ENCODE measurements at places on chromosomes 7 and 10.

- no peak for DNase-seq
These were observed 384.4 kb downstream of the TCERG1L start for GRCh38 chr10:130927157-130927556.

GRCh38 chr7:143384148-143384547, 3.0 kb downstream of the ZYX start:
- no peak for DNase-seq

DNA sequence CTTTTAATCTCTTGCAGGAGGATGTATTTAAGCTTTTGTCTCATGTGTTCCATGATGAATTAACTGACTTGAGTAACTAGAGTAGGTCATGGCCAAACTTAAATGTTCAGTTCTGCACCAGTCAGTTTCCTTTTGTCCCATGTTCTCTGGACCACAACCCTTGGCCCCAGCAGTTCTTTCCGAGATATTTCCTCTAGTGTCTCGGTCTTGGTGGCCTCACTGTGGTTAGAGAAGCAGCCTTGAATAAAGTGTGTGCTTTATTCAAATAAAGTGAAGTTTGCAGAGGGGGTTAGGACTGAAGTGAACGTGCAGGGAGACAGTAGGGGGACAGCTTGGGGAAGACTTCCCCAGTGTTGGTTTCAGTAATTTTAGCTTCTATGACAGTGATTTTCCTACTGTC, 9.3 kb downstream of the ZNF212 start:
- DNase-seq, result no peak

DNA sequence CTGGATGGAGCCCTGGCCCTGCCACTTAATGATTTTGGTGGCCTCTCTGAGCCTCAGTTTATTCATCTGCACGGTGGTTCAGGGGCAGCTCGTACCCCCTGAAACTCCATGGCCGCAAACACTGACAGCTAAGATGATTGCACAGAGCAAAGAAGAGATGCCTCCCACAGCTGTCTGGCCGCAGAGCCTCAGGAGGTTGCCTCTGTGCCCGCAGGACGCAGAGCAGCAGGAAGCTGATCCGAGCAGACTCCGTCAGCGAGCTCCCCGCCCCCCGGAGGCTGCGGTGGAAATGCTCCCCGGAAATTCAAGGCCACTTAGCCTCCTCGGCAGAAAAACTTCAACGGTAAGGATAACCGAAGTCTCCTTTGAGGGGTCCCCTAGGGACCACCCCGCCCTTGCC, 30.2 kb upstream of the C10orf53 start:
- DNase-seq, result no peak

GRCh38 chr7:32496052-32496813, 944 bp downstream of the AVL9 start:
- DNase-seq, result no peak

- peak; percentile 55 for DNase-seq
These were observed 1.4 kb upstream of the TMEM139 start for GRCh38 chr7:143283381-143283780.

- DNase-seq, result no peak
These were observed 253.2 kb upstream of the C7orf33 start for GRCh38 chr7:148337246-148337965.

- DNase-seq, result no peak
These were observed 135.8 kb upstream of the CXCL12 start for GRCh38 chr10:44520651-44521050.

- no peak for DNase-seq
These were observed 229.5 kb downstream of the PTEN start for GRCh38 chr10:88092973-88093372.

GRCh38 chr10:132515811-132516726, 21.5 kb upstream of the INPP5A start:
- no peak for DNase-seq

DNA sequence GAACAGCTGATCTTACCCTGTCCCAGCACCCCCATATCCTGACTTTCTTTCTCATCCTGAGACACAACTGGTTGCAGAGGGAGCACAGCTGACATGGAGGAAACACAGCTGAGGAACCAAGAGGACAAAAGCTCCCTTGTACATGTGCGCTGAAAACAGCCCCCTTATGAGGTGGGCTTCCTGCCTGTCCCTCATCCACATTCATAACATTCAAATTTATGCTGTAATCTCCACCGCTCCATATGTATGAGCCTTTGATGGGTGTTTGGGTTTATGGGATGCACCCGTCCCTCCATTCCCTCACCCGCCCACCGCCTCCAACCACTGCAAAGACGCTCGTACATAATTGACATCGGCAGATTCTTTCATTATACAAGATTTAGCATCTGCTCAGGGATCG, 49.6 kb upstream of the BTRC start:
- DNase-seq, result no peak

GRCh38 chr7:136205956-136206355, 228.8 kb upstream of the MTPN start:
- no peak for DNase-seq

- no peak for DNase-seq
These were observed 21.2 kb upstream of the PITRM1 start for GRCh38 chr10:3193751-3194150.

- DNase-seq, result no peak
These were observed 39.4 kb upstream of the GDF10 start for GRCh38 chr10:47260505-47261111.

GRCh38 chr7:106788637-106789036, 76.4 kb upstream of the PIK3CG start:
- no peak for DNase-seq

DNA sequence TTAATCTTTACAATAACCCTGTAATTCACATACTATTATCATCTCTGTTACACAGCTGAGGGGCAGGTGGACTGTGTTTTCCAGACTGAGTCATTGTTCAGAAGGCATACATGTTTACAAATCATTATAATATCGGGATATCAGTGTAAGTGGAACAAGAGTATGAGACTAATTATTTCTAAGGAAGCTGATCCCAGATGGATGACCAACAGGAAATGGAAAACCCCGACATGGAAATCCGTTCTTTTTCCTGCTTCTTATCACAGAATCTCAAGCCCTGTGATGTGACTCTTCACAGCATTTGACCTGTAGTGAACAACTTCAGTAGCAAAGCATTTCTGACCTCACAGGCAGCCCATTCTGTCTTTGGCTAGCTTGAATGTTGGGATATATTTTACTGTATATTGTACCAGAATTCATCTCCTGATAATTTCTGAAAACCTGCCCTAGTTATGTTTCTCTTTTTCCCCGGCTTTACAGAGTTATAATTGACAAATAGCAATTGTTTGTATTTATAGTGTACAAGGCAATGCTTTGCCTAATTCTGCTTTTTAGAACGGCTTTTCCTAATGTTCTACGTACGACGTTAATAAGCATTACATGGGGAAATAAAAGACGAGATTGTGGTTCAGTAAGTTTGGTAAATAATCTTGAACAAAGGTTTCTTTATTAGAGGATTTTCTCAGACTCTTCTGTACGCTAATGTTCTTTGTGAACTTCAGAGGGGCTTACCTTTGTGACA, 78.6 kb upstream of the SYPL1 start:
- no peak for DNase-seq

DNA sequence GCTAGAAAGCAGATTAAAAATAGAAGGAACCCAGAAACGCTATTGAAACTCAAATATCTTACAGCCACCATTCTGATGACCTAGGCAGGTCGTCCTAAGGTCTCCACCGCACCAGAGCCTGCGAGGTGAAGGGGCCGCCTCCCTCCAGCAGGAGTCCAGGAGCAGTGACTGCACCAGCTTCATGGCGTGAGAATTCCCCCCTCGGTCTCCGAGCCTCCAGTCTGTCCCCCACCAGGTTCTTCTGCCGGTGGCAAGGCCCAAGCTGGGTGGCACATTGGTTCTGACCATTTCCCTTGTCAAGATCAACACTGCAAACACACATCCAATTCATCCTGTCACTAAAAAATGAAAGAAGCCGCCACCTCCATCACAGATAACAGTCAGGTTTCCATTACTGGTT, 98.7 kb downstream of the DIP2C start:
- no peak for DNase-seq

GRCh38 chr7:157280216-157280841, 56.5 kb upstream of the DNAJB6 start:
- no peak for DNase-seq

GRCh38 chr10:3761904-3762303, 23.1 kb downstream of the KLF6 start:
- DNase-seq, result peak; percentile 91

- peak; percentile 44 for DNase-seq
These were observed 90.2 kb downstream of the IPMK start for GRCh38 chr10:58177362-58177947.

- DNase-seq, result no peak
These were observed 178.2 kb downstream of the TRIL start for GRCh38 chr7:28779954-28780353.

DNA sequence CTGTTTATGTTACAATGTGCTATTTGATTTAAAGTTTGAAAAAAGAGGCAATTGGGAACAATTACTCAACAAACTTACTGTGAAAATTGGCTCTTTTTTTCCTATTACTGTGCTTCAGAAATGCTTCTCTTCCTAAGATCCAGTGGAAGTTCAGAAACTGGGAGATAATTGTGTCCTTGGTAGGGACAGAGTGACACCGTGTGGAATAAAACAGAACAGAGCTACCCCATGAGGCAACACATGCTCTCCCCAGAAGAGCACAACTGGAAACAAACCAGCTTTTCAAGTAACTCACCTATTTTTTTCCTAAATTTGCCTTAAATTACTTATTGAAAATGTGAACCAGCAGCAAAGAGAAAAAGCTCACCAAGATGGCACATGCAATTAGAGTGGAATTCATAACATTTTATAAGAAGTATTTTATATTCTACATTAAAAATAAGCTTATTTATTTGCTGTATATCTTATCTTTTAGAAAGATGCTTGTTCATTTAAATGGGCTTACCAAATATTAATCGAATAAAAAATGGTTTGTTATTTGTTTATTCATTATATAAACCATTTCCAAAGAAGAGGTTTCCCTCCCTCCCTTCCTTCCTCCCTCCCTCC, 346.1 kb upstream of the ANKRD30A start:
- DNase-seq, result peak; percentile 50

- DNase-seq, result no peak
These were observed 22.9 kb upstream of the NPS start for GRCh38 chr10:127526161-127526560.

DNA sequence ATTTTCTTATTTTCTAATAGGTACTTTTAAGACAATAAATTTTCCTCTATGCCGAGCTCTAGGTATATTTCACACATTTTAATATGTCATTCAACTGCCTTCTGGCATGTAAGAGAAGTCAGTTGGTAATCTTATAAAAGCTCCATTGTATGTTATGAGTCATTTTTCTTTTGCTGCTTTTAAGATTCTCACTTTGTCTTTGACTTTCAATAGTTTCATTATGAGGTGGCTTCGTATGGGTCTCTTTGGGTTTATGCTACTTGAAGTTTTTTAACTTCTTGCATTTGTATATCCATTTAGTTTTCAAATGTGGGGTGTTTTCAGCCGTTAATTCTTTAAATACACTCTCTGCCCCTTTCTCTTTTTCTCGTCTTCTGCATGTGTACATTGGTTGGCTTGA, 80.5 kb downstream of the ABCA13 start:
- DNase-seq, result no peak

DNA sequence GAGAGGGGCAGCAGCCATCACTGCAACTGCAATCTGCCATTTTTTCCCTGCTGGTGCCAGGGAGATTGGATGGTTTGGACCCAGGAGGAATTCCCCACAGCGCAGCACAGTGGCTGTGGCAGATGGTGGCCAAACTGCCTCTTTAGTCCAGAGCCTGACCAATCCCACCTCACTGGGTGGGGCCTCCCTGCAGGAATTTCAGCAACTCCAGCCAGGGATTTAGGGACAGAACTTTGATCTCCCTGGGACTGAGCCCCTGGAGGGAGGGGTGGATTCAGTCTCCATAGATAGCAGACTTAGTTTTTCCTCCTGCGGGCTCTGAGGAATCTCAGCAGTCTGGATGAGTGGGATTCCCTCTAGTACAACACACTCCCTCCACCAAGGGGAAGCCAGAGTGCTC, 179.7 kb upstream of the WDR11 start:
- DNase-seq, result no peak

DNA sequence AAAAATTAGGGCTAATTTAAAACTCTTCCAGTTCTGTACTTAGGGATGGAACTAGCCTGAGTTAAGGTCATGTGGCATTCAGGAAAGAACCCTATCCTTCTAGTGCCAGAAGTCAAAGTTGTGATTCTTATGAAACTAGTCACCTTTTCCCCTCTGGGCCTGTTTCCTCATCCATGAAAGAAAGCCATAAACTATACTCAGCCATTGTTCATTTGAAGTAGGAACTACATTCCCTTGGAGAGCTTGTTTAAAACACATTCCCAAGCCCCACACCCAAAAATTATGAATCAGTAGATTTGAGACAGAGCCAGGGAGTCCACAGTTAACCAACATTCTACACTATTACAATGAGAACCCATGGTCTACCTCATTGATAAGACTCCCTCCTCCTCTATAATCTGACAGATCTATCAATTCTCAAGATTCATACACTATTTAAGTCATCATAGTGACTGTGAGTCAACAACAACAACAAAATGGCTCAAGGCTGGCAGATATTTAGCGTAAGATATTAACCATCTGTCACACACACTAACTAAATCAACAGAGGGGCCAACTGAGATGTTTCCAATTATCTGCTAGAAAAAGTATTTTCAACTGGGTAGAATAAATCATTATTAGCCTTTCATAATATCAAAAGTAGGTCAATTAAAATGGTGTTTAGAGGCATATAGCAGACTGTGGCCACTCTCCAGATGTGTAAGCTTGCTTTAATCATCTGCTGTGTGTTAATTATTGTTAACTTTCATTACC, 102.3 kb downstream of the SLC25A13 start:
- DNase-seq, result no peak

Measured in SW480 (cell line).